GM23338 (cell line): ENCODE measurements at places on chromosomes 6 and 20.

- H3K4me1 ChIP-seq, result peaks cover 22% of the 10 kb centered on the region; the same call in 1 of the 2 replicates
- H3K4me3 ChIP-seq, result peak within 1 kb of the TSS; percentile 84
- H3K27me3 ChIP-seq, result no peaks in the 10 kb centered on the region
- H3K27ac ChIP-seq, result peak within 1 kb of the TSS; percentile 27; the same call in 1 of the 2 replicates
- 0 out of 2 replicates have a peak, but pooled peaks cover 5% of the 10 kb centered on the region for H3K36me3 ChIP-seq
- DNase-seq, result peak; percentile 80
Observed at GRCh38 chr20:46709459-46710152, at the start of gene SLC2A10. Gene SLC2A10, plus strand, starts transcription at chr20:46709649. Its CDS starts 88 bp downstream, at chr20:46709737.

- peaks cover 73% of the 10 kb centered on the region for H3K36me3 ChIP-seq
- no peak overlapping the region for H3K27ac ChIP-seq
- no peak for DNase-seq
- no peaks in the 10 kb centered on the region for H3K27me3 ChIP-seq
Observed at GRCh38 chr20:32834972-32835371, 15.2 kb downstream of the MAPRE1 start.

DNA sequence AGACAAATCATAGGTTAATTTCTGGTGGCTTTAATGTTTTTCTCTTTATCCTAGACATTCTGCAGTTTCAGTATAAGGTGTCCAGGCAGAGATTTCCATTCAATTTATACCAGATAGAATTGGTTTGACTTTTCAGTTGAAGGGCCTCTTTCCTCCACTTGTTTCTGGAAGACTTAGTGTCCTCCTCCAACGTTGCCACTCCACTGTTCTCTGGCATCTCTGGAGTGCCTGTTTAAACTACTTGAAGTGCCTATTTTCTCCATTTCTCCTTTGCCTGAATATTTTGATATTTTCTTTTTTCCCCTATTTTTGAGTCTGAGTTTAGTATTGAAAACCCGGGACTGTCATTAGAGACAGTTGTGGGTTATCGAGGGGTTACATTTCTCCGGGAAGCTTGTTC lies 27.7 kb downstream of the EDN3 start:
- no peaks in the 10 kb centered on the region for H3K36me3 ChIP-seq
- no peaks in the 10 kb centered on the region for H3K27me3 ChIP-seq
- H3K27ac ChIP-seq, result no peak overlapping the region
- no peaks in the 10 kb centered on the region for H3K4me1 ChIP-seq
- no peak overlapping the region for H3K4me3 ChIP-seq

- no peaks in the 10 kb centered on the region; the same call in 1 of the 2 replicates for H3K36me3 ChIP-seq
- no peak overlapping the region for H3K27ac ChIP-seq
- H3K4me1 ChIP-seq, result no peaks in the 10 kb centered on the region; the same call in 1 of the 2 replicates
- no peak for DNase-seq
Observed at GRCh38 chr20:7996898-7997297, 22.7 kb downstream of the TMX4 start.

- H3K36me3 ChIP-seq, result no peaks in the 10 kb centered on the region
- no peak for DNase-seq
- no peak overlapping the region for H3K4me3 ChIP-seq
- no peak overlapping the region for H3K27ac ChIP-seq
Observed at GRCh38 chr20:54451171-54451570, 24.2 kb upstream of the DOK5 start.

- peaks cover 3% of the 10 kb centered on the region; the same call in 1 of the 2 replicates for H3K4me1 ChIP-seq
- no peak for DNase-seq
Observed at GRCh38 chr20:59400708-59401107, 100.3 kb downstream of the EDN3 start.

DNA sequence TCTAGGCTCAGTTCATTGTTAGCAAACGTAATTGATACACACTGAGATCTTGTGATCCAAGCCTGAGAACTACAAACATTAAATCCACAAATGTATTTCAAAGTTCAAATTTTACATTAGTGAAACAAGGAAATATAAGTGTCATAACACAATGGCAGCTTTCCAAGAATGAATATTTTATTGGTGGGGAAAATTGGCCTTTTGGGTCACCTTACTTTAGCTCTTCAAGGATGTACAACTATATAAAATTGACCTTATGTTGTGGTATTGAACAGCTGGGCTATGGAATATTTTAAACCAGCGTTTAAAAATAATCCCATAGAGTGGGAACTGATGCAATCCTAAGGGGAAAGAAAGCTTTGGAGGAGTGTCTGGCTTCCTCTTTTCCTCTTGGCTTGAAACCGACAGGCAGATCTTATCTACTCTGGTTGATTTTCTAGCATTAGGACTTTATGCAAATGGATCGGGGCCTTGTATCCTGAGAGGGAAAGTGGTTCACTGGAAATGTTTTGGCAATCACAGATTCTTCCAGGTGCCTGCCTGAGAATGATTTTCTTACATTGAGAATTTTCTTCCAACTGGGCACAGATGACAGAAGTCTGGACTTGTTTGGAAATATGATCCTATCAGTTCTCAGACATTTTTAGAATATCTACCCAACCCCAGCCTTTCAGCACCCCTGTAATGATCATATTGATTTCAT lies 184.8 kb upstream of the ECI2 start:
- peaks cover 14% of the 10 kb centered on the region; the same call in 1 of the 2 replicates for H3K4me1 ChIP-seq
- H3K27ac ChIP-seq, result no peak overlapping the region
- no peak overlapping the region for H3K4me3 ChIP-seq
- no peaks in the 10 kb centered on the region for H3K27me3 ChIP-seq

GRCh38 chr20:2001119-2001518 lies 7.3 kb upstream of the PDYN start:
- no peaks in the 10 kb centered on the region for H3K27me3 ChIP-seq
- DNase-seq, result no peak
- H3K4me3 ChIP-seq, result no peak overlapping the region

- H3K36me3 ChIP-seq, result no peaks in the 10 kb centered on the region
- no peak overlapping the region for H3K27ac ChIP-seq
- DNase-seq, result no peak
- no peaks in the 10 kb centered on the region for H3K27me3 ChIP-seq
- no peak overlapping the region for H3K4me3 ChIP-seq
Observed at GRCh38 chr6:82568290-82568993, 204.8 kb downstream of the TPBG start.

- peaks cover 3% of the 10 kb centered on the region; the same call in 1 of the 2 replicates for H3K36me3 ChIP-seq
- peaks cover 13% of the 10 kb centered on the region; the same call in 1 of the 2 replicates for H3K4me1 ChIP-seq
- peaks cover 33% of the 10 kb centered on the region for H3K27me3 ChIP-seq
- H3K27ac ChIP-seq, result no peak overlapping the region
- no peak overlapping the region for H3K4me3 ChIP-seq
- no peak for DNase-seq
Observed at GRCh38 chr6:167351656-167352345, 26.9 kb downstream of the TTLL2 start.
